Spinal cord (tissue), 10 donors: ENCODE measurements at places on chromosomes 16 and 17. TPM values are rescaled to one million over a fixed set of nuclear protein-coding genes. Genes with fewer than 3 reads are reported as not detected.
A peak's percentile ranks its signal among the peaks of the same experiment; 100 is the strongest.

GRCh38 chr17:35972066-35972465, 9.2 kb downstream of the CCL16 start:
- DNase-seq: no peak

GRCh38 chr17:37368577-37368976, 7.2 kb upstream of the C17orf78 start:
- no peak for DNase-seq

GCGR gene
- 0.50 TPM for total RNA-seq

- DNase-seq: no peak
Measured at GRCh38 chr16:9787717-9788116, 394.5 kb downstream of the GRIN2A start.

DNA sequence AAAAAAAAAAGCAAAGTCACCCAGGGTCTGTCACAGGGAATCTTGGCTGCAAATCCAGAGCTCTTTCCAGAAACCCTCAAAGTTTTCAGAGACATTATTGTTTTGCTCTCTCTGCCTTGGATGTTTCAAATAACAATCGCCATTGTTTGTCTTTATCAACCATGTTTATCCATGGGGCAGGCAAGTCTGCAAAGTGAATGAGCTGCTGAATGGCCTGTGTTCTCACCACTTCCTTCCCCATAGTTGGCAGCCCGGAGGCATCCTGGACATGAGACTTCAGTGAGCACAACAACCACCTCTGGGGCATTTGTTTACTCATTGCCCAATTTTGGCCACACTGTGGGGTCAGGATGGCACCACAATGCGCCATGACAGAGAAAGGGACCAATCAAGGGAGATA, 53.1 kb upstream of the USP7 start:
- no peak for DNase-seq

CHST6 gene
- total RNA-seq: 7.9 TPM

FBXL16 gene
- total RNA-seq: 7.4 TPM

- no peak for DNase-seq
Measured at GRCh38 chr17:49955157-49955556, 13.8 kb upstream of the DLX4 start.

GRCh38 chr17:4584917-4585637, 748 bp downstream of the SMTNL2 start:
- no peak for DNase-seq

CCL14 gene
- total RNA-seq: 1.7 TPM

PYDC1 gene
- not detected for total RNA-seq

GRCh38 chr17:45974916-45975630, 24.0 kb upstream of the STH start:
- no peak for DNase-seq

GRCh38 chr16:81006211-81006812, 373 bp downstream of the CMC2 start:
- DNase-seq: no peak

GRCh38 chr17:39867880-39868553, at the start of gene ZPBP2:
TSS of gene ZPBP2 (plus strand) at chr17:39868202. CDS start at chr17:39868355, 153 bp downstream.
- DNase-seq: no peak

KLHL10 gene
- 0.30 TPM for total RNA-seq

ARSG gene
- total RNA-seq: 18.8 TPM

THRA gene
- 151 TPM for total RNA-seq

DNA sequence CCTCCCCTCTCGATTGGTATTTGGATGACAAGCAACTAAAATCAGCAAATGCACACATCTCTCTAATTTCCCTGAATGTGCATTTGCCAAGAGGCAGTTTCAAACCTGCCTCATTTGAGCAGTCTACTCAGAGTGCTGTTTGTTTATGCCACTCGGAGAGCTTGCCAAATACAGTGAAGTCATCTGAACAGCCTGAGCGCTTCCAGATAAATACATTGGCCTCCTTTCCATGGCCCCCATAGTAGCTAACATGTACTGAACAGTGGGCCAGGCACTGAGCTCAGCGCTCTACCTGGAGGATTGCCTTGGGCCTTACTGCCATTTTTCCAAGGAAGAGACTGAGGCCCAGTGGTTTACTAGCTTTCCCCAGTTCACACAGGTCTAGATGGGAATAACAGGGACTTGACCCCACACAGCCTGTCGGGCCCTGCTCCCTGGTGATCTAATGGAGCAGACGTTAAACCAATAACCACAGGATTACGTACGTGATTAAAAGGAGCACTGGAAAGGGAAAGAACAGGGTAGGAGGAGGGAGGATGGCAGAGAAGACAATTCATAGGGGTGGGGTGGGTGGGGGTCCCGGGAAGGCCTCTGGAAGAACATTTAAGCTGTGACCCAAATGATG, 18.7 kb upstream of the ANKRD40CL start:
- DNase-seq: peak; percentile 42

SNRNP25 gene
- total RNA-seq: 50.3 TPM

- DNase-seq: no peak
Measured at GRCh38 chr17:50472286-50472685, 3.6 kb upstream of the CHAD start.

ZG16B gene
- total RNA-seq: 0.59 TPM

GNAO1 gene
- 34.4 TPM for total RNA-seq

- DNase-seq: no peak
Measured at GRCh38 chr17:80598813-80599545, 54.3 kb downstream of the RPTOR start.

DNA sequence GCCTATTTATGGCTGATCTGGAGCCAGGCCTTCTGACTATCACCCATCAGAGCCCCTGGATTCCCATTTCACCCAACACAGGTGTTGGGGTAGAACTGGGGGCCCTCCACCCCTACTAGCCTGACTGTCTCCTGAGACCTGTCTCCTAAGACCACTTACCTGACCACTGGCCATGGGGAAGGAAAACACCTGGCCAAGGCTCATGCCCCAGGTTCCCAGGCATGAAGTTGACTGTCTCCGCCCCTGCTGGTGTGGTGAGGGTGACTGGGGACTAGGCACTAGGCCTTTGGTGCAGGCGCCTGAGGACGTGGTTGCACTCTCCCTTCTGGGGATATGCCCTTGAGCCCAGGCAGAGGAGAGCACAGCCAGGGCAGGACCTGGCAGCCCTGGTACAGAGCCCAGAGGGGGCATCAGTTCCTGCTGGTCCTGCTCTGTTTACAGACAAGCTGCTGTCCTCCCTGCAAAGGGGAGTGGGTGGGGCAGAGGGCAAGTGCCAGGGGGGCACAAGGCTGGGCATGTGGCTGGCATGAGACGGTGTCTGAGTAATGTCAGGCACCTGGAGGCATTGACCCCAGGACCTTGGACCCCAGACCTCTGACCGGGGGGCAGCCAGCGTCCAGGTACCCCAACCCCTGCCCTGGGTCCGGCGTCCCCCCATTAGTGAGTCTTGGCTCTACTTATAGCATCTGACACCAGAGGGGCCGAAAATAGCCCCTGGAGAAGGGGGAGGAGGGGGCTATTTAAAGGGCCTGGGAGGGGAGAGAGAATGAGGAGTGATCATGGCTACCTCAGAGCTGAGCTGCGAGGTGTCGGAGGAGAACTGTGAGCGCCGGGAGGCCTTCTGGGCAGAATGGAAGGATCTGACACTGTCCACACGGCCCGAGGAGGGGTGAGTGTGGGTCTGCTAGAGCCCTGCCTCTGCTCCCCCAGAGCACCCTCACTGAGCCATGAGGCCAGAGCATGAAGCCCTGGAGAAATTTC, at the start of gene TCAP:
TSS of gene TCAP (plus strand) at position 769 of the 981 bp plus-strand sequence. CDS start at position 780, 11 bp downstream.
- DNase-seq: no peak

GRCh38 chr16:67897231-67897630, 4.2 kb downstream of the PSKH1 start:
- DNase-seq: peak; percentile 91

DNA sequence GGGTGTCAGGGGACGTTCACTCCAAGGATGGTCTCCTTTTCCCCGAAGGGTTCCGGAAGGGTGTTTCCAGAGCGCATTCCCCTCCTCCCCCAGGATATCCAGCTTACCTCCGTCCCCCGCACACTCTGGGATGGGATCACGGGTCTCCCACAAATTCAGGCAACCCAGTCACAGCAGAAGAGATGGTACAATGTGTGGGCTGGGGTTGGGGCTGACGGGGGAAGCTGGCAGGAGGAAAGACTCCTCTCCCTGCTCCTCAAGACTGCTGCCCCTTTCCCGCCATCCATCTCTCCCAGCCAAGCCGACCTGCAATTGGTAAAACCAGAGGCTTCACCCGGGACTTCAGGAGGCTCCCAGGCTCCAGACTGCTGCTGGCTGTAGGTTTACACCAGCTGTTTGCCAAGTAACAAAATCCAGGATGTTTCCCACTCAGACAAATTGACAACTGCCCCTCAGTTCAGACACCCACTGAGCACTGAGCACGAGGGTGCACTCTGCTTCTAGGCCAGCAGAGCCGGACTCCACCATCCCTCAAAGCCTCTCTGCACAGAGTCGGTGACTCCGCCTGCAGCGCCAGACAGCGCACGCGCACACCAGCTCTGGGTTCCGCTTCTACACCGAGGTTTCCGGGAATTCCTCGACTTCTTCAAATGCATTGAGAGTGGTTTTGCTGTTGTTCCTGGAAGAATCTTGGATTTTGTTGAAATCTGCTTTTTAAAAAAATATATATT, 37.7 kb downstream of the ASPA start:
- no peak for DNase-seq

GRCh38 chr17:4499431-4500190, 930 bp downstream of the SPNS2 start:
- DNase-seq: peak; percentile 79

GRCh38 chr17:2312736-2313135, 9.0 kb downstream of the SRR start:
- no peak for DNase-seq

GLP2R gene
- total RNA-seq: 1.5 TPM

DNA sequence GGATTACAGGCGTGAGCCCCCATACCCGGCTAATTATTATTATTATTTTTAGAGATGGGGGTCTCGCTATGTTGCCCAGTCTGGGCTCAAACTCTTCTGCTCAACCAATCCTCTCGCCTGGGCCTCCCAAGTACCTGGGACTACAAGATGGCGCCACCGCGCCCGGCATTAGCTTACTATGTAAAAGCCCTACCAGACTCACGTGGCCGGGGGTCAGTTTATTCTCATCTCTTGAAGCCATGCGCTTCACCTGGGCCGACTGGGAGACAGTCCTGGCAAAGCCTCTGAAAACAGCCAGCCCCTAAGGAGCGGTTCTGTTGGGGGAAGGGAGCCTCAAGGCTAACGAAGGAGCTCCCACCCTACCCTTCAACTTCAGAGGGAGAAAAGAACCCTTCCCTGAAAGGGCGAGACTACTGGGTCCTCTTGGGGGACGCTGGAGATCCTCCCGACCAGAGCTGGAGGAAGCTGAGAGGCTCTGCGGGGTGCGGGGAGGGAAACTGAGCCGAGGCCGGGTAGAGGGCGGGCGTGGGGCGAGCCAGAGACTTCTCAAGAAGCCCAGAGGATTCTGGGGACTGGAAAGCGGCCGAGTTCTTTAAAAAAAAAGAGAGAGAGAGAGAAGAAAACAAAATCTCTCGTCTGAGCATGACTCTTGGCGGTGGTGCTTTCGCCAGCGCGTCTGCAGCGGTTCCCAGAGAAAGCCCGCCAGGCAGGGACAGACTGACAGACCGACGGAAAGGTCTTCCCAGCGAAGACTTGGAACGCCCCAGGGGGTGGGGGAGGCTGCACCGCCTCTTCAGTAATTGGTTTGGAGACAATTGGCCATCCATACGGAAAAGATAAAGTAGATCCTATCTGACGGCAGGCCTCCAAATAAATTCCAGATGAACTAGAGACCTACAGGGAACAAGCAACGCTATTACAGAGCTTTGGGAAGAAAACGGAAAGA, 5.6 kb upstream of the TUBG2 start:
- DNase-seq: no peak

GRCh38 chr17:802901-803881, 21.0 kb downstream of the MRM3 start:
- no peak for DNase-seq

DNA sequence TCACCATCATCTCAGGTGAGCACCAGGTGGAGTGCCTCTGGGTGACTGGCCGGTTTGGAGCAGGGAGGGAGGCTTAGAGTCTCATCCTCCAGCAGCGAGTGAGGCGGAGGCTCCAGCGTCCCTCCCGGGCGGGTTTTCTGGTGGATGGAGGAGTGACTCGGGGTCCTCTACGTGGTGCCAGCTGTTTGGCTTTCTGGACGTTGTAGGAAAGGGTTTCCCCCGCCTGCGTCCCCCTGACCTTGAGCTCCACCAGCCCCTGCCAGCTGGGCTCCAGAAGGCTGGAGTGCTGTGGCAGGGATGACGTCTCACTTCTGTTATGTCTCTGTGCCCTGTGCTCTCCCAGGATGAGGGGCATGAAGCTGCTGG, 522 bp downstream of the DNASE1 start:
- DNase-seq: no peak

C16orf87 gene
- 15.1 TPM for total RNA-seq

DNA sequence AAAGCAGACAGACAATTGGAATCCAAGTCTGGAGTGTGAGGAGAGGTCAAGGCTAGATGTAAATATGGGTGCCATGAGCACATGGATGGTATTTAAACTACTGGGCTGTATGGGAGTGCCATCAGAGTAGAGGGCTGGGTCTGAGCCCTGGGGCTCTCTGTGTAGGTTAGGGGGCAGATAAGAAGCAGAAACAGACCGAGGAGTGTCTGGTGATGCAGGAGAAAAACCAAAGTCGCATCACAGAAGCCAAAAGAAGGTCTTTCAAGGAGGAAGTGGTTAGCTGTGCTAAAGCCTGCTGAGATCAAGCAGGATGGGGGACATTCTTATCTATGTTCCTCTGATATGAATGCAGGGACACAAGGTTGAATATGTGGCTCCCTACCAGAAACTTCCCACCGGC, 1.9 kb downstream of the TSEN54 start:
- DNase-seq: no peak

- DNase-seq: no peak
Measured at GRCh38 chr16:66520406-66521170, 29.3 kb downstream of the TK2 start.

DNA sequence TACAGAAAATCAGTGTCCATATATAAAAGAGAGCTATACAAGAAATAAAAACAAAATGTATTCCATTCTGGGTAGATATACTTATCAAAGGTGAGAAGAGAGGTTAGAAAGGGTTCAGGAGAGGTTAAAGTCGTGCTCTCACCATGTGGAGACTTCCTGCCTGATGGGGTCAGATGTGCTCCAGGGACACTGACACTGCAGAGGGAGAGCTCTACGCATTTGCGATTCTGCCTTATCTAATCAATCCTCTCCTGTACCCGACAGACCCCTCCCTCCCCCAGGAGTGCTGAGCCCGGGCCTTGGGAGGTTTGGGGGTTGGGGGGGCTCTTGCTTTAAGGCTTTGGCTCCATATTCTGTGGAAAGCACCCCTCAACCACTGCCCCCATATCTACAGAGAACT, 16.6 kb upstream of the SLC5A11 start:
- DNase-seq: no peak

DNA sequence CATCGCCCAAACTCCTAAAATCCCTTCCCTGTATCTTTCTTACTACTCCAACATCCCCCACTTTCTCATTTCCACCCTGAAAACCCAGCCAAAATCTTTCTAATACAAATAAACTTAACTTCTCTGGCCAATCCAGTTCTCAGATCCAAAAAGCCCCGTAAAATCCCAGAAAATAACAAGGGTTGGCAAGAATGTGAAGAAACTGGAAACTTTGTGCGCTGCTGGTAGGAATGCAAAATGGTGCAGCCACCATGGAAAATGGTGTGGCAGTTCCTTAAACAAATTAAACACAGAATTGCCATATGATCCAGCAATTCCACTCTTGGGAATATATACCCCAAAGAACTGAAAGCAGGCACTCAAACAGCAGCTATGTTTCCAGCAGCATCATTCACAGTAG, 24.1 kb downstream of the LRRC75A start:
- DNase-seq: no peak
